Ureter (tissue), 1 donor: ENCODE measurements at places on chromosomes 12 and 14. TPM values are rescaled to one million over a fixed set of nuclear protein-coding genes. Genes with fewer than 3 reads are reported as not detected.

- DNase-seq = no peak
Observed at GRCh38 chr12:97299847-97300246, 162.8 kb upstream of the RMST start.

- DNase-seq = no peak
Observed at GRCh38 chr12:128305336-128305892, 38.4 kb downstream of the TMEM132C start.

DNA sequence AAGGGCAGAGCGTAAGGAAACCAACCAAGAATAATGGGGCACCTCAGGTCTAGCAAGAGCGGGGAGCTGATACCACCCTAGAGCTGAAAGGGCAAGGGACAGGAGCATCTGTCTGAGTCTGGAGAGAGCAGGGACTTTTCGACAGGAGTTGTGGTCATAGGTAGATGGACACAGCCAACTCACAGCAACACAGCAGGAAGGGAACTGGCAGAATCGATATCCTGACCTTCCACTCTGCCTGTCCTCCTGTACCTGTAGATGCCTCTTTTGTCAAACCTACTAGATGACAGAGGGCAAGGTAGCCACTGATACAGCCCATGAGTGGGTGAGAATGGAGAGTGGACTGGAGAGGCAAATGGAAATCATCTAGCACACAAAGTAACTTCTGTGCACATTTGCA, 247.2 kb upstream of the EGLN3 start:
- DNase-seq = no peak

- DNase-seq = no peak
Observed at GRCh38 chr12:95358111-95359083, 115.6 kb upstream of the METAP2 start.

RNU4-1 gene
- total RNA-seq = 1,538 TPM

CCDC197 gene
- total RNA-seq = not detected

DNA sequence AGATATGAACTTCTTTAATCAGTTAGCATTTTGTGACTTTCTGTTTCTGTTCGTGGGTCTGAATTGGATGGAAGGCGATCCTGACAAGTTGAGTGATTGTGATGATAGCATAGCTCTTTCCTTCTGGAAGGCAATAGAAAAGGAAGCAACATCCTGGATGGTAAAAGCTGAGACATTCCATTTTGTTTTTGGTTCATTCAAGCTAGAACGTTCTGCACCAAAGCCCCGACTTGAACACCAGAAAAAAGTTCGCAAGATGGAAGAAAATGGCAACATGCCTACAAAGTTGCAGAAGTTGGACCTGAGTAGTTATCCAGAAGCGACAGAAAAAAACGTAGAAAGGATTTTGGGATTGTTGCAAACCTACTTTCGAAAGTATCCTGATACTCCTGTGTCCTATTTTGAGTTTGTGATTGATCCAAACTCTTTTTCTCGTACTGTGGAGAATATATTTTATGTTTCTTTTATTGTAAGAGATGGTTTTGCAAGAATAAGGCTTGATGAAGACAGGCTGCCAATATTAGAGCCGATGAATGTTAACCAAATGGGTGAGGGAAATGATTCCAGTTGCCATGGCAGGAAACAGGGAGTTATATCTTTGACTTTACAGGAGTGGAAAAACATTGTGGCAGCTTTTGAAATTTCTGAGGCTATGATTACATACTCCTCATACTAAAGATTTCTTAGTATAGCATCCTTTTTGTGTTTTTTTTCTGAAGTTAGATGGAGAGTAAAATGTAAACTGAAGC, 896 bp downstream of the EID3 start:
- DNase-seq = no peak

SENP1 gene
- total RNA-seq = 32.3 TPM

SLC17A8 gene
- total RNA-seq = 0.34 TPM

GRCh38 chr12:65184176-65184857, 14.9 kb downstream of the LEMD3 start:
- DNase-seq = no peak

FAM186B gene
- 1.2 TPM for total RNA-seq

COL2A1 gene
- not detected for total RNA-seq

BEST3 gene
- total RNA-seq = not detected

KERA gene
- total RNA-seq = not detected

ADAM20 gene
- total RNA-seq = 2.8 TPM

- no peak for DNase-seq
Observed at GRCh38 chr14:75283162-75283832, 4.7 kb downstream of the FOS start.

ZNF385A gene
- 88.4 TPM for total RNA-seq

SIX6 gene
- not detected for total RNA-seq

DNA sequence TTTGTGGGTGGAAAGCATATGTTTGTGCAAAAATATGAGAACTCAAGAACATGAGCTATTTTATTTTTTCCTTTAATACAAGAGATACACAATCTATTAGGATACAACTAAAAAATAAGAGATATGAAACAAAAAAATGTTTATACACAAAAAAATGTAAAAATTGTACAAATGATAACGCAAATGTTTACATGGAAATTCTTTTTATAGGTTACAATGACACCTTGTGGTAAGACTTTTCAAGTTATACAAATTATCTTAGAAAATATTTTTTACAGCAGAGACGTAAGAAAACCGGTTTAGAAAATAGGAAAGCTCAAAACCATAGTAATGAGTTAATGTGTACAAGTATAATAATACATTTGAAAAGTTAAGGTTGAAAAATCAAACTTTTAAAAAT, 25.5 kb downstream of the CEP83 start:
- no peak for DNase-seq

MYBPC1 gene
- total RNA-seq = 1.6 TPM

DNA sequence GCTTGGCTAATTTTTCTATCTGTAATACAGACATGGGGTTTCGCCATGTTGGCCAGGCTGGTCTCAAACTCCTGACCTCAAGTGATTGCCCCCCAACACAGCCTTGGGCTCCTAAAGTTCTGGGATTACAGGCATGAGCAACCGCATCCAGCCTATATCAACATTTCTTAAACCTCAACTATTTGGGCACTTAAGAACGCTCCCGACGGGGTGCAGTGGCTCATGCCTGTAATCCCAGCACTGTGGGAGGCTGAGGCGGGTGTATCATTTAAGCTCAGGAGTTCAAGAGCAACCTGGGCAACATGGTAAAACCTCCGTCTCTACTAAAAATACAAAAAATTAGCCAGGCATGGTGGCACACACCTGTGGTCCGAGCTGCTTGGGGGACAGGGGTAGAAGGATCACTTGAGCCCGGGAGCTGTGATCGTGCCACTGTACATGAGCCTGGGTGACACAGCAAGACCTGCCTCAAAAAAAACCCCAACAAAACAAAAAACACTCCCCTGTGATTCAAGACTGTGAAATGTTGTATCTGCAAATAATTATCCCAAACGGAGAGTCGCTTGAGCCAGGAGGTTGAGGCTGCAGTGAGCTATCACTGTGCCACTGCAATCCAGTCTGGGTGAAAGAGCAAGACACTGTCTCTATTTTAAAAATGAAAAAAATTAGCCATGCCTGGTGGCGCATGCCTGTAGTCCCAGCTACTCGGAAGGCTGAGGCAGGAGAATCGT, 21.5 kb downstream of the PPTC7 start:
- no peak for DNase-seq

OR6C2 gene
- total RNA-seq = 1.2 TPM

- DNase-seq = no peak
Observed at GRCh38 chr12:13836099-13836498, 145.3 kb downstream of the GRIN2B start.

PNMA1 gene
- 33.8 TPM for total RNA-seq

MYH6 gene
- total RNA-seq = not detected

- no peak for DNase-seq
Observed at GRCh38 chr12:47155457-47156166, 75.9 kb upstream of the AMIGO2 start.

DNA sequence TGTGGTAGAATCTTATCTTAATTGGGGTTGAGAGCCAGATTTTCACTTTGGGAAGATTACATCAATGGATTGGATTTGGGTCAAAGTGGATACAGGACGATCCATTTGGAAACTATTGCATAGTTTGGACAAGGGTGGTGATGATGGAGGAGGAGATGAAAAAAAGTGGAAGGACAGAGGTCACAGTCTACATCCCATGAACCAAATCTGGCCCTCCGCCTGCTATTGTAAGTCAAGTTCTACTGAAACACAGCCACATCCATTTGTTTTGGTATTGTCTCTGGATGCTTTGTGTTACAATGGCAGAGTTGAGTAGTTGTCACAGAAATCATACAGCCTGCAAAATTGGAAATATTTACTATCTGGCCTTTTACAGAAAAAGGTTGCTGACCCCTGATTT, 296.8 kb upstream of the NOS1 start:
- DNase-seq = no peak

GRCh38 chr12:122847921-122848421, 12.7 kb downstream of the HIP1R start:
- no peak for DNase-seq

GRCh38 chr12:87995581-87996178, 33.5 kb downstream of the C12orf50 start:
- peak; percentile 60 for DNase-seq

INSM2 gene
- total RNA-seq = not detected

GRCh38 chr12:48690990-48691389, 9.0 kb upstream of the KANSL2 start:
- no peak for DNase-seq

- no peak for DNase-seq
Observed at GRCh38 chr14:61562321-61563161, 132.8 kb upstream of the HIF1A start.

- no peak for DNase-seq
Observed at GRCh38 chr14:33524244-33524643, 426.6 kb downstream of the EGLN3 start.

GRCh38 chr14:67485501-67486095, 2.9 kb downstream of the TMEM229B start:
- DNase-seq = no peak

- DNase-seq = no peak
Observed at GRCh38 chr14:99009871-99010270, 262.1 kb downstream of the BCL11B start.

TMEM30B gene
- 34.0 TPM for total RNA-seq

- no peak for DNase-seq
Observed at GRCh38 chr12:30909349-30910037, 17.1 kb upstream of the TSPAN11 start.

DNA sequence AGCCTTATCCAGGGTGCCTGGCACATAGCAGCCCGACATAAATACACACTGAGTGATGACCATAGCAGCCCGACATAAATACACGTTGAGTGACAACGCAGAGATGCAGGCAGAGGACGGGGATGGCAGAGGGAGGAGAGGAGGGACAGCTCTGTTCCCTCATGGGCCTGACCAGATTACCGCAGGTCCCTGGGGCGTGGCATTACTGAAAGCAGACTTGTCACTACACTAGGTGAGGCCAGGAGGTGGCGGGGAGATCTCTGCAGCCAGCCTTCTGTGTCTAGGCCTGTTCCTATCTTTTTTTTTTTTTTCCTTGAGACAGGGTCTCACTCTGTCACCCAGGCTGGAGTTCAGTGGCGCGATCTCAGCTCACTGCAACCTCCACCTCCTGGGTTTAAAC, 69.0 kb downstream of the HRK start:
- DNase-seq = no peak

ADGRD1 gene
- 80.2 TPM for total RNA-seq

DNAJC22 gene
- 0.16 TPM for total RNA-seq

CRACR2A gene
- total RNA-seq = 27.3 TPM

DNA sequence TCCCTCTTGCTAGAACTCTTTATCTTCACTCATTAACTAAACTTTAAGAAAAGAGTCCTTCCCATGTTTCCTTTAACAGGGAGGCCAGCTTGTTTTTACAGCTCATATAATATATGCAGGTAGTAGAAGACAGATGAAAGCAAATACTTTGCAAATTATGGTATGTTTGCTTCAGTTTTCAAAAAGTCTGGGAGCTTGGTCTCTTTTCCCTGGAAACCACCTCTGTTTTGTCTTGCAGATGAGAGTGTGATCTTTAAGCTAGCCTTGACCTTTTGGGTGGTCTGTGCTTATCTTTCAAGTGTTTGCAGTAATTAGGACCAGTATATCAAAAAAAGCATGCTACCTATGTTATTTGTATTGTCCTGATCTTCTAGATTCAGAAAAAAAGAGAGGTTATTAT, 62.7 kb downstream of the ERC1 start:
- DNase-seq = no peak

- DNase-seq = no peak
Observed at GRCh38 chr12:92141591-92142121, 4.0 kb downstream of the BTG1 start.

DNA sequence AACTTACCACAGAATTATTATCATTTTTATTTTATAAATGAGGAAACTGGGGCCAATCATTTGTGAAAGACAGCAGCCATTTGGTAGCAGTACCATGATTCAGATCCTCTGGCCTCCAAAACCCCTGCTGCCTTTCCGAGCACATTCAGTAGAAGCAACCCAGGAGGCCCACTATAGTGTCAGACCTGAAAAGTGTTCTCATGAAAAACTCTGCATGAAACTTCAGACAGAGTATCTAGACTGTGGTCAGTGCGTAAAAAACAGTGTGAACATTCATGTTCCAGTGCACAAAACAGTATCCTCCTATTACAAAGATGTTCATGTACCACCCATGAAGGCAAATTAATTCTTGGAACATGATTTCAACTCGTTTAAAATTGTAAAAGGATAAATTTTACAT, 112.0 kb downstream of the EPS8 start:
- no peak for DNase-seq

LRRIQ1 gene
- 3.2 TPM for total RNA-seq

GPR137C gene
- 2.2 TPM for total RNA-seq

DNA sequence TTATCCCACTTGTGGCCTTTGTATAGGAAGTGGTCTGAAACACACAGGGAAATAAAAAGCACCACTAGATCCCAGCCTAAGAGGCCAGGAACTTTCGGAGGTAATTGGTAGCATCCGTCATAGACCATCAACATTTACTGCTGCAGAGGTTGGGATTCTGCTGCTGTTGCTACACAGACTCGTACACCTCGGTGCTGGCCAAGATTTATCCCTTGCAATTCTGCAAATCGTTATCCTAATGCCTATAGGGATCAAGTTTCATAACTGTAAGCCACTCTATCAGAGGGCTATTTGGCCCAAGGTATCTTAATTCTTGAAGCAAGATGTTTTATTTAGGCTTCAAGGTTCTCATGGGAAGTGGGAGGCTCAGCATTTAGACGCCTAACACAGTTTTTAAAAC, 913.6 kb downstream of the GALC start:
- no peak for DNase-seq

- no peak for DNase-seq
Observed at GRCh38 chr12:62516927-62517326, 50.3 kb downstream of the MON2 start.

DNA sequence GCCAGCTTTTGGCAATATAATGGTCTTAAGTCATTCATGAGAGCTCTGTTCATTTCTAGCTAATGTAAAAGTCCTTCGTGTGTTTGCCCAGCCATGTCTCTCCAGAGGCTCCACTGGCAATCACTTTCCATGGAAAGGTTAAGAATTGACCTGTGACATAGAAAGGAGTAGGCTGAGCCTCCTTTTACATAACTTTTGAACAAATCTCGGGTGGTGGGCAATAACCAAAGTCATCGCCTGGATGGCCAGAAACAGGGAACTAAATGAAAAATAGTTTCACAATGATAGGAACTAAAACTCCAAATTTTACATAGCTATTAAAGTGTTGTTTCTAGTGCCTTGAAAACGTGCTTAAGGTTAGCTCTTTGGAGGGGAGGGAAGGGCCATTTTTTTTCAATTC, 6.5 kb downstream of the BHLHE41 start:
- no peak for DNase-seq
